ENCODE measurements at places on chromosomes 3 and 15.

DNA sequence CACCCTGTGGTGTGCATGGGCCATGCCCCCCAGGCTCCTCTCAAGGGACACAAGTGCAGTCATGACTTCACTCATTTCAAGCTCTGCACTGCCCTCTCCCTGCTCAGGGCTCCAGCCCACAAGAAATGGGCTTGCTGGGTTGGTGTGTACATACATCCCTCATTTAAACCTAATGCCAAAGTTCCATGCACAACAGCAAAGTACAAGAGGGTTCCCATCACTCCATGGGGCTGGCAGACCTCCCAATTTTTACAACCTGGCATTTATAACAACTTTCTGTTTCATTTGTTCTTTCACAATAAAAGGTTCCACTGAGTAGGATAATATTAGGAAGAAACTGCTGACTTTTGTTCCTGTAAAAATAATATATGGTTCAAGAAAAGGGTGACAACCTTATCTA is 54.3 kb downstream of the HERC2 start:
- DNase-seq: no peak

- no peak for DNase-seq
Observed at GRCh38 chr3:147513785-147514184, 104.6 kb downstream of the ZIC1 start.

- no peak for DNase-seq
Observed at GRCh38 chr3:195249858-195250464, 21.0 kb downstream of the XXYLT1 start.

DNA sequence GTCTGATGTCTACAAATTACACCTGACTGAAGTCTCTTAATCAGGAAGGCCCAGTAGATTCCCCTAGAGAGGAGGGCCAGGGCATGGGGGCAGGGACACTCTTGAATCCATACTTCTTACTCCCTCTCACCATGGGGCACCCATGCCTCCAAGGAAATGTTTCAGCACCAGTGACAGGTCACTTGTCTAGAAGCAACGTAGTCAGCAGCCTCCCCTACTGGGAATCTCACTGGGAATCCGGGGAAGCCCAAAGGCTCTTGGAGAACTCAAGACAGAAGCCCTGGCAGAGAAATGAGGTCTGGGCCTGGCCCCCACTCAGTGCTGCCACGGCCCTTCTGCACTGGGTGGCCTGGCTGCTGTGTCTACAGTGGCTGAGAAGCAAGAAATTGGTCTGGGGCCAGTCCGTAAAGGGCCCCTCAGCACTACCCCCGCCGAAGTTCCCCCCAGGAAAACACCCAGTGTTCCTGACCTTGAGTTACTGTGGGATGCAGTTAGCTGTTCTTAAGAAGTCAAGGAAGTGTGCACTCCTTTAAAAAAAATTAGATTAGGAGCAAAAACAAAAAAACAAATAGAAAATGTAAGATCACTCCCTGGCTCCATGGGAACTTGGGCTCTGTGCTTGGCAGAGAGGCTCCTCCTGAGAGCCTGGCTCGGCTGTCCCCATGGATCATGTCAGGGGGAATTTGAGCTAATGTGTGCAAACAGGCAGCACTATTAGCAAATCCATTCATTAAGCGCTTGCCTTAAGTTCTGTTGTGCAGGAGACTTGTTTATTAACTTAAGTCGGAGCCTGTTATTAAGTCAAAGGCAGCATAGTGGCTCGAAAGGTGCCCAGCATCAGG is 5.4 kb upstream of the LINGO1 start:
- DNase-seq: no peak

DNA sequence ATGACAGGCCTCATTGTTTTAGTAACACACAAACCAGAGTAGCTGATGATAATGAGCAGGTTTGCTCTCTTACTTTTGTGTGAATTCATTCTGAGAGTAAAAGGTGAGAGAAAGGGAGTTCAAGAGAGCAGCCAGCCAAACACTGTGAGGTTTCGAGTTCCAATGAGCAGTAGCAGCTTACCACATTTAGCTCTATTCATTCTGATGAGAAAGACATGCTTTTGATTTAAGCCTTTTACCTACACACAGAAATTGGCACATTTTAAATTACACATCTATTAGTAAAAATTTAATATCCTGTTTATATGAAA is 28.0 kb downstream of the GLDN start:
- no peak for DNase-seq

GRCh38 chr3:196227629-196228493 is 11.5 kb downstream of the SLC51A start:
- no peak for DNase-seq

GRCh38 chr3:4845882-4846281 is 133.4 kb upstream of the BHLHE40 start:
- DNase-seq: no peak

DNA sequence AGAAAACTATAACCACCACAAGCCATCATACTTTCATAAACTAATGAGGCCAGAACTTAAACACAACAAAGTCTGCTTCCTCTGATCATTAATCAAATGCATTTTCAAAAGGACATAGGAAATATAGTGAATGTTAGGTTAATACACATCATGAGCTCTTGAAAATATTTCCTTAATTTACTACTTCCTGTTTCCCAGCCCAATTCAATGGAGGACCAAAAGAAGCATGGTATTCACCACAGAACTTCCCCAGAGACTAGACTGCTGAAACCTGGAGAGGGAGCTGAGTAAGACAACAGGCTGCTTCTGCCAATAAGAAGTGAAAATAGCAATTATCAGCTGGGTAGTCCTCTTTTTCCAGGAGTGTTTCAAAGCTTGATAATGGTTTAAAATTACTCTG is 250.3 kb downstream of the ULK4 start:
- DNase-seq: peak; percentile 85

DNA sequence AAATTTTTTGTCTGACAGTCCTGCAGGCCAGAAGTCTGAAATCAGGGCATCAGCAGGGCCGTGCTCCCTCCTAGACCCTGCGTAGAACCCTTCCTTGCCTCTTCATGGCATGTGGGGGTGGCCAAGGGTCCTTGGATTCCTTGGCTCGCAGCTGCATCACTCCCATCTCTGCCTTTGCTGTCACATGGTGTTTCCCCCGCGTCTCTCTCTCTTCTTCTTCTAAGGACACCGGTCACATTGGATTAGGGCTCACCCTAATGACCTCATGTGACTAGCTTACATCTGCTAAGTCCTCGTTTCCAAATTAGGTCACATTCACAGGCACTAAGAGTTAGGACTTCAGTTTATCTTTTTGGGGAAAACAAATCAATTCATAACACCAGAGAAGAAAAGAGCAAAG is 12.0 kb downstream of the SLCO3A1 start:
- no peak for DNase-seq

- peak; percentile 87 for DNase-seq
Observed at GRCh38 chr15:75578948-75579920, at the start of gene PTPN9. Gene PTPN9, minus strand, starts transcription at chr15:75579315. Its CDS starts 539 bp downstream, at chr15:75578776.

DNA sequence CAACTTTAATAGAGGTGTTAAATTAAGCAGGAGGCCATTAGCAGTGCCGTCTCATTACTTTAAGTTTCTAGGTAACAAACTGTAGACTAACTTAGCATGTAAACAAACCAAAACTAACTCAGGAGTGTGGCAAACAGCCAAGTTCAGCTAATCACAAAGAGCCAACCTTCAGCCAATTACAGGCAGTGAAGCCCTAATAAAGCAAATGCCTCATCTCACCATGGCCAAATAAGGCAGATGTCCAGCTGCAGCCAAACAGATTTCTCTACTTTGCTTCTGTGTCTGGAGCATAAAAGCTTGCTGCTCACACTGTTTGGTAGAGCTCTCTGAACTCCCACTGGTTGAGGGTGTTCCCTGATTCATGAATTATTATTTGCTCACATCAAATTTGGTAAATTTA is 835.4 kb upstream of the GBE1 start:
- DNase-seq: no peak

DNA sequence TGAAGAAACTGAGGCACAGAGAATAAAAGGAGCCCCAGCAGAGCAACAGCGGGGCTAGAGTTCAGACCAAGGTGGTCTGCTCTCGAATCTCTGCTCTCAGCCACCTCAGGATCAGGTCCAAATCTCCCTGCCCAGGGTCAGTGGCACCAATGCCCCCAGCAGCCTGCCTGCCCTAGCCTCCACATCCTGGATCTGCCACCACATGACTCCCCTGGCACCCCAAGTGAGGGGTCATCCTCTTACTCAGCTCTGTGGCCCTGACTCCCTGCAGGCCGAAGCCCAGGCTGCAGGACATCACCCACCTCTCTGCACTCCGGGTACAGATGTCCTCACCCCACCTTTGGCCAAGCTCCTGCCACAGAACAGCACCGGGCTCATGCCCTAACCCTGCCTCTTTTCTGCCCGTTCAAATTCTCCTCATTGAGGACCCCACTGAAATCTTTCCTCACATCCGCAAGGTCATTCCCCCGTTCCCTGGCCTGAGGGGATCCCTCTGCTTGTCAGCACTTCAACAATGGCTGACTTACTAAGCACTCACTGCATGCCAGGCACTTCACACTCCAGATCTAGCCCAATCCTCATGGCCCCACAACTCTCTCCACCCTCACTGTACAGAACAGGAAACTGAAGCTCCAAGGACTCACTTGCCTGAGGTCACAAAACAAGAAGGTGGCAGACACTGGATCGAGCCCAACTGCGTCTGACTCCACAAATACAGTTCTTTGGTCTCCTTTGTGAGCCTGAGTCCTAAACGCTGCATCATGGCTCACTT is 4.3 kb downstream of the PPIB start:
- DNase-seq: no peak

GRCh38 chr3:81470524-81471278 is 290.7 kb downstream of the GBE1 start:
- no peak for DNase-seq

DNA sequence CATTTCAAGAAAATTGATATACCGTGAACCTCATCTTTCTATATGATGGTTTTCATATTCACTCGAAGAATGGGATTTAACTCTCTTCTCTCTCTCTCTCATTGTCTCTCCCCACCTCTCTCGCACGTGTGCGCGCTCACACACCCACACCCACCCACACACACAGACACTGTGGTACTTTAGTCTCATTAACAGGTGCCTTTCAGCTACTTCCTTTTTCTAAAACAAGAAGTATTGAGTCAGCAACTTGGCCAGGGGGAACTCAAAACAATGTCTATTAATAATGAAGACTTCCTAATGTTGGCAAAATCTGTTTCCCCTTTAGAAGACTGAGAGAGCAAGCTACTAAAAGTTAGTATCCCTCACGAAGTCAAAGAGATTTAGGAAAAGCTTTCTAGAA is 150.7 kb downstream of the TMCO5A start:
- no peak for DNase-seq

- DNase-seq: no peak
Observed at GRCh38 chr3:12280357-12280806, 8.5 kb upstream of the PPARG start.

DNA sequence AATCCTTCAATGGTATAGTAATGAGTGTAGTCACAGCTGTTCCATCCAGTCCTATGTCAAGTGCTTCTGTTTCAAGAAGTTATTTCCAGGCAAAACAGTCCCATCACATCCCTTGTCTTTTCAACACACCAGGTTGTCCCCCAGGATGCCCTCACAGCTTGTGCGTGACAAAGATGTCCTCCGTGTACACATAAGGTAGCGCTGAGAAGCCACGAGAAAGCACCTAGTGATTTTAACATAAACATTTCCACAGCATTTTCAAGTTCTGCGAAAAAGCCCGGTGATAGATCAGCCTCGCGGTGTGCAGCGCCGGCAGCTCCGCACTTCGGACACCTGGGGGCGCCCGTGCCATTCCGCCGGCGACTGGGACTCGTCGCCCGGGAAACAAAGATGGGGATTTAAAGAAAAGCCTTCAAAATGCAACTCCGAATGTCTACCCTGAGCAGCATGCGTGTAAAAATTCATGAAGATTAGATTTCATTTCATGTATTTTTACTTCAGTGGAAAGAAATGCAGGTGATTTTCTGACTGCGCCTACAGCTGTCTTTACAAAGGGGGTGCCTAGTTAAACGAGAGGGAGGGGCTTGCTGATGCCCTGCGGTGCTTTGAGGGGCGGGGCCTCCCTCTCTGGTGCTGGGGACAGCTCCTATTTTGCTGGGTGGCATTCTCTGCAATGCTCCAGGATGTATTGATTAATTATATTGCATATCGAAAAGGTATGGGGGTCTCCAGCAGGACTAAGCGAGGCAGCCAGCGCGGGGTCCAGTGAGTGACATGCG is 49.9 kb downstream of the KY start:
- peak; percentile 60 for DNase-seq

DNA sequence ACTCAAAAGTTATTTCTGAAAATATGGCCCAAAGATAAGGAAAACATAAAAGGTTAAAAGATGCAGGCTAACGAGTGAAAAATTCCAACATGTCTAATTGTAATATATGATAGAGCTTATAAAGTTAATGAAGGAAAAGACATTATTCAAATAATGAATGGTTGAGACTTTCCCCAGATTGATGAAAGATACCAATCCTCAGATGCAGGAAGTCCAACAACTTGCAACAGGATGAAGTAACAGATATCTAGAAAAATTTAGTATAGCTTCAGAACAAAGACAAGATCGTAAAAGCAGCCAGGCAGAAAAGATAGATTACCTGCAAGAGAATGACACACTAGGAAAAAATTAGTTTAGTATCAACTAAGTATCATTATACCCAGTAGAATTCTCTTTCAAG is 546.4 kb upstream of the PPP2R3A start:
- no peak for DNase-seq

DNA sequence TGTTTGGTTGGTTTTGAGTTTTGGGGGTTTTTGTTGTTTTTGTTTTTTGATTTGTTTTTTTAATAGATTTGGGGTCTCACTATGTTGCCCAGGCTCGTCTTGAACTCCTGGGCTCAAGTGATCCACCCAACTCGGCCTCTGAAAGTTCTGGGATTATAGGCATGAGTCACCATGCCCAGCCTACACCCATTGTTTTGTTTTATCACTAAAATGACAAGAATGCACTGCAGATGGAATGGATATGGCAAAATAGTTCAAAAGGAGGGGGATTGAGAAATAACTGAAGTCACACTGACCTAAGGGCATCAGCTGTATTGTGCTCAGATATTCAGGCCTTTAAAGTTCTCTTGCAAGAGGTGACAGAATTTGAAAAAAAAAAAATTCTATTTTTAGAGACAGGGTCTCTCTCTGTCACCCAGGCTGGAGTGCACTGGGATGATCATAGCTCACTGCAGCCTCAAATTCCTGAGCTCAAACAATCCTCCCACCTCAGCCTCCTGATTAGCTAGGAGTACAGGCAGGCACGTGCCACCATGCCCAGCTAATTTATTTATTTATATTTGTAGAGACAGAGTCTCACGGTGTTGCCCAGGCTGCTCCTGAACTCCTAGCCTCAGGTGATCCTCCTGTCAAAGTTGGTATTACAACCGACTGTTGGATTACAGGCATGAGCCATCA is 4.4 kb upstream of the RASA2 start:
- DNase-seq: peak; percentile 75

DNA sequence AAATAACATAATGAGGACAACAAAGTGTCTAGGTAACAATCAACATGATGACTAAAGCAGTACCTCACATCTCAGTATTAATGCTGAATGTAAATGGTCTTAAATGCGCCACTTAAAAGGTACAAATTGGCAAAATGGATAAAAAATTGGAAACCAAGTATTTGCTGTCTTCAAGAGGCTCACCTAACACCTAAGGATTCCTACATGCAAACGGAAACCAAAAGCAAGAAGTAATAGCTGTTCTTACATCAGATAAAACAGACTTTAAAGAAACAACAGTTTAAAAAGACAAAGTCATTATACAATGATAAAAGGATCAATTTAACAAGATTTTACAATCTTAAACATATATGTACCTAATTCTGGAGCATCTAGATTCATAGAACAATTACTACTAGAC is 22.5 kb downstream of the CSNK1G1 start:
- DNase-seq: no peak

Data from fibroblast of skin of right quadriceps (primary cell).